ENCODE measurements at places on chromosomes 16 and 17.

DNA sequence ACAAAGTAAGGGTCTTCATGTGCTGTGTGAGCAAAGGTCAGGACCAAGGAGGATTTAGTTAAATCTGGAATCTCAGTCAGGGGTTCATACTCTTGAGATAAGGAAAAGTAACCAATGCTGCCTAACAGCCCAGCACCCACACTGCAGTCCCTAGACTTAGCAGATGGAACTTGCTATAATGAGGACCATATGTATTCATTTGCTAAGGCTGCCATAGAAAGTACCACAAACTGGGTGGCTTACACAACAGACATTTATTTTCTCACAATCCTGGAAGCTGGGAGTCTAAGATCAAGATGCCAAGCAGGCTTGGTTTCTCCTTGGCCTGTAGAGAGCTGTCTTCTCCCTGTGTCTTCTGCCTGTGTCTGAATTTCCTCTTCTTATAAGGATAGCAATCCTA is 20.8 kb downstream of the ZP2 start:
- DNase-seq = no peak

- no peak for DNase-seq
Measured at GRCh38 chr16:10981697-10982216, 37.4 kb downstream of the CLEC16A start.

DNA sequence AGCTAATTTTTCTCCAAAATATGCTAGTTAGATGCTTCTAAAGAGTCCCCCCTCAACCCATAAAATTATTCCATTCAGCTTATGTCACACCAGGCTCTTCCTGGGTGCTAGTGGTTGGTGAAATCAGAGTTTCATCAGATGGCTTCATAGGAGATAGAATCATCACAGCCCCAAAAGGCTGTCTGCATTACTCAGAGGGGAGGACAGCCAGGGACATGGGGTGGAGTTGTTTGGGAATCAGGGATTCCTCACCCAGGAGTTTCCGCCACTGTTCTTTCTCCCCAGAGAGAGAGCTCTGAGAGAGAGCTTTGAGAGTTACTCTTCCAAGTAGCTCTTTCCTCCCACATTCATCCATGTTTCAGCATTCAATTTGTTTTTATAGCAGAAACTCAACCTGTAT is 288 bp upstream of the KRT34 start:
- no peak for DNase-seq

- no peak for DNase-seq
Measured at GRCh38 chr17:78263063-78263735, 31.8 kb downstream of the TMEM235 start.

- no peak for DNase-seq
Measured at GRCh38 chr17:4852567-4853207, 19.5 kb downstream of the MINK1 start.

- no peak for DNase-seq
Measured at GRCh38 chr17:28574526-28574925, 2.2 kb downstream of the ALDOC start.
